ENCODE measurements at places on chromosomes 16 and 17.

- DNase-seq, result peak; percentile 76
Observed at GRCh38 chr17:81652906-81653771, 3.2 kb downstream of the PDE6G start.

DNA sequence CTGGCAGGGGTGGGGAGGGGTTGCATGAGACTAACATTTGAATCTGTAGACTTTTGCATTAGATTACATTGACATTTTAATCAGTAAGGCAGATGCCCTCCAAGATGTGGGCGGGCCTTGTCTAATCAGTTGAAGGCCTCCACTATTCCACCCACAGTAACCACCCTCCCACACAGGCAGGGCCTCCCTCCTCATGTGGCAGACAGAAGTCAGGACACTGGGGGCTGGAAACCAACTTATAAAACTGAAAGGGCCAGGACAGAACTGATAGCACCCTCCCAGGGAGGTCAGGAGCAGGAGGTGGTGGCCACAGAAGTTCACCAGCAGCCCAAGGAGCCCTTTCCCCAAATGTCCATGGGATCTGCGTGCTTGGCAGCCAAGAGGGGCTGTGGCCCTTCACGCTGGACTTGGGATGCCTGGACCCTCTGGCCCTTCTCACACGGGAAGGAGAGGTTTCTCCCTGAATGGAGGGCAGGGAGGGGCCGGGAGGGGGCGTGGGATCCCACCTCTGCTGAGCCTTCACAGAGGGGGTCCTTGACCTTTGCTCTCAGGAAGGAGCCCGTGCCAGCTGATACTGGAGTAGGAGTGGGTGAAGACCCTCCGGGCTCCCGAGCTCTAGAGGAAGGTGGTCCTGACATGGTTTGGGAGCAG is 4.6 kb downstream of the PYCR1 start:
- DNase-seq, result no peak

GRCh38 chr16:84284154-84284722 is 10.4 kb upstream of the WFDC1 start:
- DNase-seq, result peak; percentile 86

- DNase-seq, result no peak
Observed at GRCh38 chr16:84614623-84614967, 3.3 kb downstream of the COTL1 start.

DNA sequence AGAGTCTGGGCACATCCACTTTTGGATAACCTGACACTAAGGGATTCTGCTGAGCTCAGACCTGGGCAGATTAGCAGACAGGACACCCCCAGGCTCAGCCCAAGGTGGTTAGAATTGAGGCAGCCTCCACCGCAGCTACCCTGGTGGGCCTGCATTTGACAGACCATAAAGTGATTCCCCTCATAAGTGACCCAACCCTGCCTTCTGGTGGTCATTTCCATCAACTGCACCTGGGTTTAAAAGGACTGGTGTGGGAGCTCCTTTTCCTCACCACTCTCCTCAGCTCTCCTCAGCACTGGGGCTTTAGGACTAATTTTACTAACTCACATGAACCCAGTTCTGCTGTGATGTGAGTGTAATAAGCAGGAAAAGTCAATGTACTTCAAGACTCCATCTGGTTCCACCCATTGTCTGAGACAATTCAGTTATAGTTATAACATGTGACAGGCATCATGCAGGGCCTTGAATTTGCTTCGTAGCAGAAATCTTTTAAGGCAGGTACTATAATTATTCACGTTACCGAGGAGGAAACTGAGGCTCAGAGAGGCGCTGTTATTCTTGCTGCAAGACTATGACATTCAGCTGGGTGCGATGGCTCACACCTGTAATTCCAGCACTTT is 42.5 kb downstream of the MYH3 start:
- DNase-seq, result peak; percentile 90

GRCh38 chr17:1947229-1947742 is 77.8 kb downstream of the RTN4RL1 start:
- DNase-seq, result no peak

GRCh38 chr16:51766739-51767138 is 615.7 kb upstream of the SALL1 start:
- peak; percentile 2 for DNase-seq

- peak; percentile 19 for DNase-seq
Observed at GRCh38 chr16:66274335-66275110, 92.0 kb upstream of the CDH5 start.

- DNase-seq, result no peak
Observed at GRCh38 chr16:87209808-87210512, 107.2 kb downstream of the C16orf95 start.
